NCI-H1048 (cell line): ENCODE measurements at places on chromosomes 16 and 17.

DNA sequence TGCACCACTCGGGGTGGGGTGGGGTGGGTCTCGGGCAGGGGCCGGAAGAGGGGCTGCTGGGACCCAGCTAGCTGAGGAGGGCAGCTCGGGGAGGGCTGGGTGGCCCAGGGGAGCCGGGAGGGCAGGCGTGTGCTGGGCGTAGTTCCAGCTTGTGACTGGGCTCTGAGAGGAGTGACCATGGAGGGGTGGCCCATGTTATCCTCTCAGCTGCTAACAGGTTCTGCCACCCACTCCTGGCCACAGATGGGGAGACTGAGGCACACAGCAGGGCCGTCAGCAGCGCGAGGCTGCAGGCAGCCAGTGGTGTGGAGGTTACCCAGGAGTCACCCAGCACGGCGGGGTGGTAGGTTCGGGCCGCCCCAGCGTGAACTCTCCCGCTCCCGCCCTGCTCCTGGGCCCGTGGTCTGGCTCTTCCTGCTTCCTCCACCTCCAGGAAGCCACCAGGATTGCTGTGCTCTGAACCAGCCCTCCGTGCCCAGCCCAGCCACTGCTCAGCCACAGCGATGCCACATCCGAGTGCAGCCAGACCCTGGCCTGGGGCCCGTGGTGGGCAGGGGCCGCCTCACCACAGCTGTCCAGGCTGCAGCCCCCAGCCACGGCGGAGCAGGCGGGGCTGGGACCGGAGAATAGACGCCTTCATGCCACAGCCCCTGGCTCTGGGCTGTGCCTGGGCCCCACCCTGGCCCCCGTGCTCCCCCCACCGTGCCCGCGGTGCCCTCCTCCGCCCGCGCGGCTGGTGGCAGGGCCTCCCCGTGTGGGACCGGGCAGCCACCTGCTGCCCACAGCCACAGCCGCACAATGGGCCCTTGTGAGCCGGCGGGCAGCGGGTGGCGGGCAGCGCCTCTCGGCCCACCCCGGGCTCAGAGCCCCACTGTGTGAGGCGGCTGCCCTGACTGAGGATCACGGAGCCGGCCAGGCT, 26.3 kb upstream of the SSTR5 start:
- no peak for DNase-seq

GRCh38 chr17:79026376-79027273, 2.7 kb downstream of the C1QTNF1 start:
- no peak for DNase-seq

GRCh38 chr16:85235991-85236817, 123.9 kb upstream of the CIBAR2 start:
- no peak for DNase-seq

DNA sequence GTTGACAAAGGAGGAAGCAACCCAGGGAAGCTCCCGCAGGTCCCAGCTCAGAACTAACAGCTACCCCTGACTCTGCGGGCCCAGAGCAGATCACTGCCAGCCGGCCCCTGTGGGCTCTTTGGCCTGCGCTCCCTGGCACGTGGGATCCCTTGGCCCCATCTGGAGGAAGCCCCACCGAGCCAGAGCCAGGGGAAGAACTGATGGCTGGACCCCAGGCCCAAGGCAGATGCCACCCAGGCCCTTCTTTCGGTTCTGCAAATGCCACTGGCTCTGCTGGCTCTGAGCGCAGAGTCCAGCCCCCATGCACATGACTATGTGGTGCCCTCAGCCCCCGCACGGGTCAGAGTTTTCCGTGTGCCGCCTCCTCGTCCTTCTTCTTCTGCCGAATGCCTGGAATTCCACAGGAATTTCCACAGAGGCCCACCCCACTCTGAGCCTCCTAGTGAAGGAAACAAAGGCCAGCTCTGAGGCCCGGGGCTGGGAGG, 35.8 kb upstream of the SNN start:
- DNase-seq = no peak

- no peak for DNase-seq
Measured at GRCh38 chr17:82938873-82939620, 99.2 kb upstream of the ZNF750 start.

- no peak for DNase-seq
Measured at GRCh38 chr16:1870365-1871082, 1.4 kb downstream of the MEIOB start.

- DNase-seq = no peak
Measured at GRCh38 chr17:78010759-78011158, 52.3 kb downstream of the TNRC6C start.

GRCh38 chr17:82062076-82062983, 3.3 kb downstream of the DUS1L start:
- no peak for DNase-seq
